ENCODE measurements at places on chromosomes 7 and 10.

DNA sequence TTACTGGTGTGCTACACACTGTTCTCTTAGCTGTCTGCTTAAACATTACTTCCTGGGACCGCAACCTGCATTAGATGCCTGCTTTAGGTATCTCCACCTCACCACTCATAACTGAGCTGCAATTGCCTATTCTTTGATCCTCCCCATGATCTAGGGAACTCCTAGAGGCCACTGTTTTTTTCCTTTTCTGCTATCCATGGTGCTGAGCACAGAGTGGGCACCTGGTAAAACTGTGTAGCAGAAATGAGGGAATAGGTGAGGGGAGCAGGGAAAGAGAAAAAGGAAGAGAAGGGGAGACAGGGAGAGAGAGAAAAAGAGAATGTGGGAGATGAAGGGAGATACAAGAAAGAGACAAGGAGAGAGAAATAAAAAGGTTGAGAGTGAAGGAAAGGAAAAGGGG lies 434.9 kb downstream of the ADRA2A start:
- DNase-seq = no peak

DNA sequence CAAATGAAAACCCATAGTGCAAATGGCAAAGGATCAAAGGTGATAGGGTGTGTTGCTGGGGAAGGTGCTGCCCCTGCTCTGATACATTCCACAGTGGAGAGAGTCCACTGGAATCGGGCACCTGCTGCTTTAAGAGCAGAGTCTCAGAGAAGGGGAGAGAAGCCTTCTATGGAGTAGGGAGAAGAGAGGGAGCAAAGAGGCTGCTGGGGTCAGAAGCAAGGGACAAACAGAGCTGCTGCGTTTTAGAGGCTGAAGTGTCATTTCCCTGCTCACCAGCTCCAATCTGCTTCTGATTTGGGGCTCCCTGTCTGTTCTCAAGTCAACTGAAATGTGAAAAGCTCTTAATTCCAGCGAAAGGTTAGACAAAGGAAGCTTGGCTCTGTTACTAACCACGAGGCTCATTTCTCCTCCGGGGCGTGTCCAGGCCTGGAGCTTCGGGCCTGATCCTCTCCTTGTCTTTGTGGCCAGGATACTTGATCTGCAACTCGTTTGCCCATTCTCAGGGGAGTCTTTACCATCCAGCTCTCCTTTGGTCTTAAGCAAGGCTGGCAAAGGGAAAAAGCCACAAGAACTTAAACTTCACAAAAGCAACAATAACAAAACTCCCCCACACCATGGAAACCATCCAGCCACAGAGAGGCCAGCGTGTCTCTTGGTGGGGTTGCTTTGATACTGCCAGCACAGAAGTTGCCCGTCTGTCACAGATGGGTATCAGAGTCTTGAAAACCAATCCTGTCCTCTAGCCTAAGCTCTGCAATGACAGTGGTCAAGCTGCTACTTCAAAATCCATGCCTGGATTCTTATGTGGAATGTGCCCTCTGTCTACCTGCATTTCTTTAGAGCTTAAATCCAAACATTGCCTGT lies 692.6 kb downstream of the SUGCT start:
- DNase-seq = no peak

GRCh38 chr7:122135275-122135674 lies 8.8 kb downstream of the AASS start:
- DNase-seq = no peak

DNA sequence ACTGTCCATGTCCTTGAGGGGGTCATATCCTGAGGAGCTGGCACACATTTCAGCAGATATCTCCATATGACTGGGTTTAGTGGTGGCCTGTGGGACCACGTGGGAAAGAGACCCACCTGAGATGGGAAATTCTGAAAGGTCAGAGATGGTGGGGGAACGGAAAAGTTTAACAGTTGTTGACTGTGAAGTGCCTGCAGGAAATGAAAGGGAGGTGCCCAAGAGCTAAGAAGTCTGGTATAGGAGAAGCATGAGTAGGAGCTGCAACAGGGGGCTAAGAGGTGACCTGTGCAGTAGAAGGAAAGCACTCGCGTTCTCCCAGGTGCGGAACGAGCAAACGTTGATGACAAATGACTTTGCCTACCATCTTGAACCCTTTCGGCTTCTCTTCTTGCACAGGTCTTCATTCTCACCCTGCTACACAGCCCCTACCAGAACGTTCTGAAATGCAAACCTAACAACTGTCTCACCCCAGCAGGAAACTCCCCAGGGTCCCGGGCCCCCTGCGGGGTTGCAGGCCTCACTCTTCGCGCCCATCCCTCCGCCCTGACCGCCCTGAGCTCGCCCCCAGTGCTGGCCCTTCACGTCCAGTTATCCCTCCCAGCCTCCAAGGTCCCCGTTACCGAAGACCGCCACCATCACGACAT lies 9.8 kb upstream of the FXYD4 start:
- DNase-seq = no peak

DNA sequence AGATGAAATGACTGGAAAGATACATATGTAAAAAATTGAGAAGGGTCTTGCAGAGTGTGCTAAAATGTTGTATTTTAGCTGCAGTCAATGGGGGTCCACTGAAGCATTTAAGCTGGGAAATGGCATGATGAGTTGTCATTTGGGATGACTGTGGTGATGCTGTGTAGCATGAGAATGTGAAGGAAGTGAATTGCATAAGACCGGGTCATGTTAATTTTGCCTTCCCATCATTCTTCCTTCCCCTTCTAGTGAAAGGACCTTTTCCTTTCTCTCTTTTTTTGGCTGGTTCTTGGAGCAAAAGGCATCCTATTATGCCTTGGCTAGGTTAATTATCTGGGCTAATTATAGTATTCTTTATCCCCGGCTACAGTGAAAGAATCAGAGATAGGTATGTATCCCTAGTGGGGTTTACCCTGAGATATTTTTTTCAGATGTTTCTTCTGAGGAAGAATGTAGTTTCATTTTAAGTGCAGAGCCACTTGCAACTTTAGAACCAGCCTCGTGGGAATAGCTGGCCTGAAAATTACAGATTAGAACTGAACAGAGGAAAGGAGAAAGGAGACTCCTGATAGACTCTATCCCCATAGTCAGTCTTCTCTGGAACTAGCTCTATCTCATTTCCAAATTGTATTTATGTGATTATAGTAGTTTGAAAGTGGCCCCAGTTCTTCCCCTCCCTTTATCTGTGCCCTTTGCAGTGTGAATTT lies 93.6 kb downstream of the HGF start:
- DNase-seq = no peak

GRCh38 chr7:157402911-157403534 lies 66.2 kb downstream of the DNAJB6 start:
- no peak for DNase-seq

All from activated T-helper 1 cell treated with anti-CD3 and anti-CD28 coated beads, Interleukin-2, amount 50 U/mL, for 16 hours (primary cell).